Ovary (tissue), 10 donors: ENCODE measurements at places on chromosomes 4 and X. TPM values are rescaled to one million over a fixed set of nuclear protein-coding genes. Genes with fewer than 3 reads are reported as not detected.
A peak's percentile ranks its signal among the peaks of the same experiment; 100 is the strongest.

Gene MAGEB2
- not detected for total RNA-seq

Gene CD38
- 9.5 TPM for total RNA-seq

Gene NAP1L2
- 7.2 TPM for total RNA-seq

Gene CSAG2
- not detected for total RNA-seq

Gene UGT2A3
- total RNA-seq, result not detected

Gene RAP1GDS1
- total RNA-seq, result 24.3 TPM

Gene CT83
- not detected for total RNA-seq

Gene GYPE
- not detected for total RNA-seq

Gene NPY1R
- 1.8 TPM for total RNA-seq

GRCh38 chr4:10106421-10107039 is 10.1 kb downstream of the WDR1 start:
- DNase-seq, result peak; percentile 80

GRCh38 chr4:153099391-153100140 is 104.7 kb upstream of the TRIM2 start:
- DNase-seq, result no peak

GRCh38 chrX:50157545-50158135 is 43.2 kb downstream of the AKAP4 start:
- DNase-seq, result no peak

DNA sequence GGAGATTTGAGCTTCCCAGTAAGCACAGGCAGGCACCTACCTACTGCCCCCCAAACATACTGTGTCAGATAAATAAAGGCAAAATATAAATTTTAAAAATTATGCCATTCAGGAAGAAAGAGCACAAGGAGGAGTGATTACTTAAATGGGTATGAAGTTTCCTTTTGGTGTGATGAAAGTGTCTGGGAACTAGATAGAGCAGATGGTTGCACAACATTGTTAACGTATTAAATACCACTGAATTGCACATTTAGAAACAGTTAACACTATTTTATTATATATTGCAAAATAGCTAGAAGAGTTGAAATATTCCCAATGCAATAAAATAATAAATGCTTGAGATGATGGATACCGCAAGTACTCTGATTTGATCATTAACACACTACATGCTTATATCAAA is 374.7 kb upstream of the FGF13 start:
- DNase-seq, result no peak

GRCh38 chr4:82528074-82528473 is 33.7 kb downstream of the TMEM150C start:
- DNase-seq, result no peak

- DNase-seq, result no peak
Observed at GRCh38 chrX:110733166-110733565, 62.5 kb downstream of the CHRDL1 start.

GRCh38 chr4:23484689-23485088 is 405.2 kb downstream of the PPARGC1A start:
- DNase-seq, result no peak

- no peak for DNase-seq
Observed at GRCh38 chr4:54109241-54110018, 9.5 kb downstream of the GSX2 start.

- DNase-seq, result no peak
Observed at GRCh38 chr4:136032391-136032790, 1499.9 kb downstream of the PCDH18 start.

DNA sequence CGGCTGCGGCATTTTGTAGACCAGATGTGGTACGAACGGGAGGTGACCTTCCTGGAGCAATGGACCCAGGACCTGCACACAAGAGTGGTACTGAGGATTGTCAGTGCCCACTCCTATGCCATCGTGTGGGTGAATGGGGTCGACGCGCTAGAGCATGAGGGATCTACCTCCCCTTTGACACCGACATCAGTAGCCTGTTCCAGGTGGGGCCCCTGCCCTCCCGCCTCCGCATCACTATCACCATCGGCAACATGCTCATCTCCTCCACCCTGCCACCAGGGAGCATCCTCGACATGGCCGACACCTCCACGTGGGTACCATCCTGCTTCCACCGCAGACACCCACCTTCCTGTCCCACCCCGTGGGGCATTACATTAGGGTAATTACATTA is 46.2 kb downstream of the SMARCA5 start:
- DNase-seq, result no peak

DNA sequence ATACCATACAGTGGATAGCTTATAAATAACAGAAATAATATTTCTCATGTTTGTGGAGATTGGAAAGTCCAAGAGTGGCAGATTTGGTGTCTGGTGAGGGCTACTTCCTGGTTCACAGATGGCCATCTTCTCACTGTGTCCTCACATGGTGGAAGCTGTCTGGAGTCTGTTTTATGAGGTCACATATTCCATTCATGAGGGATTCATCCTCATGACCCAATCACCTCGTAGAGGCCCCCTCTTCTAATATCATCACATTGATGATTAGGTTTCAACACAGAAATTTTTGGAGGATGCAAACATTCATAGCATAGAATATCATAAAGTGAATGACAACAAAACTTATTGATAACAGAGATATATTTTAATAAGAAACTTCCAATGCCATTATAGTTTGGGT is 568.0 kb downstream of the STIM2 start:
- no peak for DNase-seq

GRCh38 chrX:30215357-30215843 is at the start of gene MAGEB2:
Gene MAGEB2, plus strand, starts transcription at chrX:30215563. Its CDS starts 3,018 bp downstream, at chrX:30218581.
- DNase-seq, result no peak

- DNase-seq, result no peak
Observed at GRCh38 chrX:111615227-111615626, 65.7 kb upstream of the ALG13 start.

DNA sequence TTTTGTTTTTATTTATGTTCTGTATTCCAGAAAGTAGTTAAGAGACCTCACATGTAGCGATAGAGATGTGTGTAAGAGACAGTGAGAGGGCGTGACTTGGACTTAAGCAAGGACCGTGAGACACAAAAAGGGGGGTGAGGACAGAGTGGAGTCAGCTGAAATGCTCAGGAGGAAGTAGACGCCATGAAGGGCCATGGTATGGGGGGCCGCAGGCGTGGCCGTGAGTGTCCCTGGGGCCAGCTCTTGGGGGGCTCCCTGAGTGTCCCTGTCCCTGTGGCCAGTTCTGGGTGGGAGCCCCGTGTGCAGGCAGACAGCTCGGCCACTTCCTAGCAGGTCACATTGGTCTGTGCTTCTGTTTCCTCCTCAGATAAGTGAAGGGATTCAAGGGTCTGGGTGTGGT is 23.0 kb upstream of the MSANTD1 start:
- DNase-seq, result peak; percentile 23

DNA sequence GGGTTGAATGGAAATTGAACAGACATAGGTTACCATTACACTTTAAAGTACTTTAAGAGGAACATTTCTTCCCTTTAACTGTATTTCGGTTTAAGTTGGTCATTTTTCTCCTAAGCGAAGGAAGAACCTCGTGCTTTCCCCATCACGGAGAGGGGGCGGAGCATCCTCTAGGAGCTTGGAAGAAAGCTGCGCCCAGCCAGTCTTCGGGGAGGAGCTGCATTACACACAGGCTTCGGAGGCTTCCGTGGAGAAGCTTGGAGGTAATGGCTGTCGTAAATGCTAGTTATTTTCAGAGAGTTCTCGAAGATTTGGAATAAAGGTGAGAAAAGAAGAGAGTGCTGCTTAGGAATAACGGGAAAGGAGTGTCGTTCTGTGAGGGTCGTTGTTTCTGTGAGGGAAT is at the start of gene PWWP3B:
TSS of gene PWWP3B (plus strand) at position 199 of the 400 bp plus-strand sequence. CDS start 37,128 bp downstream, outside the sequence.
- DNase-seq, result peak; percentile 84

GRCh38 chr4:67049446-67049845 is 495.9 kb downstream of the CENPC start:
- DNase-seq, result no peak

DNA sequence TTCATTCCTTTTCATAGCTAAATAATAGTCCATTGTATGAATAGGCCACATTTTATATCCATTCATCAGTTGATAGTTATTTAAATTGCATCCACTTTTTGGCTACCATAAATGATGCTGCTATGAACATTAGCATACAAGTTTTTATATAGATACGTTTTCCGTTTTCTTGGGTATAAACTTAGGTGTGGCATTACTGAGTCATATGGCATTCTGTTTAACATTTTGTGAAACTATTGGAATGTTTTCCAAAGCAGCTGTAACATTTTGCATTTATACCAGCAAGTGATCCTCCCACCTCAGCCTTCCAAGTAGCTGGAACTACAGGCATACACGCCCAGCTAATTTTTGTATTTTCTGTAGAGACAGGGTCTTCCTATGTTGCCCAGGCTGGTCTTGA is 26.3 kb downstream of the CLDN2 start:
- no peak for DNase-seq

- no peak for DNase-seq
Observed at GRCh38 chr4:5126857-5127256, 75.6 kb downstream of the STK32B start.

DNA sequence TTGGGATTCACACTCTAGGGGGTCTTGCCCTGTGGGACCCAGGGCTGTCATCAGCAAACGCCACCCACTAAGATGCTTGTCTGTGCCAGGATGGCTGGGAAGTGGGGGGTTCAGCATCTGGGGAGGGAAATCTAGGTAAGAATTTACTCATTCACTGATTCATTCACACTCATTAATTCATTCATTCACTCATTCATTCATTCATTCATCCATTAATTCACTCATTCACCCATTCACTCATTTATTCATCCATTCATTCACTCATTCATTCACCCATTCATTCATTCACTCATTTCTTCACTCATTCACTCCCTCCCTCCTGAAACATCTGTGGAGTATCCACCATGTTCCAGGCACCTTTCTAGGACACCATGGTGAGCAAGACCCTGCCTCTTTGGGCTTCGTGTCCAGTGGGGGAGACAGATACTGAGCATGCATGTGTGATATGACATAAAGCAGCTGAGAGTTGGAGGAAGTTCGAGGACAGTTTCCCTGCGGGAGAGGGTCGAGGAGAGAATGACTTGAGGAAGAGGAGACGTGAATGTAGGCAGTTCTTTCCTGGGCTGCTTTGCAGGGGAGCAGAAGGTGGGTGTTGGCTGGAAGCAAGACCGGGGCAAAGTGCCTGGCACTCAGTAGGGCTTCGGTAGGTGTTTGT is 90.6 kb downstream of the SORCS2 start:
- no peak for DNase-seq

DNA sequence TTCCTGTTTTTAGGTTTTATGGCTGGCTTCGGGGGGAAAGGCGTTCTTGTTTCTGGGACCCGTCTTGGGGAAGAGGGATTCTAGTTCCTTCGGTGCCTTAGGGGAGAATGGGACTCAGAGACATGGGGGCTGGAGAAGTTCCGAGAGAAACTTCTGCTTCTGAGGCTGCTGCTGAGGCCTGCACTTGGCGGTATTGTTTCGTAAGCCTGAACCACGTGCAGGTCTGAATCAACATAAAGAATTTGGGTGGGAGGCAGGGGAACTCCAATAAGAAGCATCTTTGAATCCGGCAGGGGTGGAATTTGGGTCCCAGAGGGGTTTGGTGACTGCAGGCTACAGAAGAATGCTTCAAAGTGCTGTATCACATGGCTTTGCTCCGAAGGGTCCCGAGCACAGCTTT is 15.1 kb downstream of the XG start:
- no peak for DNase-seq

GRCh38 chr4:150598909-150599308 is 17.0 kb downstream of the MAB21L2 start:
- no peak for DNase-seq

DNA sequence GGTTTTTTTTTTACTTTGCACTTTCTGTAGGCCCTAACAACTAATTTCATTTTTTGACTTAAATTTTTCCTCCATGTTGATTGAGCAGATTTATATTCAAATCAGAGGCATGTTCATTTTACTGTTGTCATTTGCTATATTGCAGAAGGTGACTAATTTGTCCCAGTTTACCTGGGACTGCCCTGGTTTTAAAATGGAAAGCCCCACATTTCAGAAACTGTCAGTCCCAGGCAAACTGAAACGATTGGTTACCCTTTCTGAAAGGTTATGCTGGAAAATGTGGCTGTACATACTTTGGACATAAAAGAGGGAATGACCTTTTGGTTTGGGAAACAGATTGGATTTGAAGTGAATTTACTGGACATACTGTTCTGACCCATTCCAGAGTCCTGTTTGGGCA is 160.0 kb downstream of the SPCS3 start:
- no peak for DNase-seq

- DNase-seq, result no peak
Observed at GRCh38 chrX:46559062-46559461, 13.8 kb upstream of the ZNF674 start.

DNA sequence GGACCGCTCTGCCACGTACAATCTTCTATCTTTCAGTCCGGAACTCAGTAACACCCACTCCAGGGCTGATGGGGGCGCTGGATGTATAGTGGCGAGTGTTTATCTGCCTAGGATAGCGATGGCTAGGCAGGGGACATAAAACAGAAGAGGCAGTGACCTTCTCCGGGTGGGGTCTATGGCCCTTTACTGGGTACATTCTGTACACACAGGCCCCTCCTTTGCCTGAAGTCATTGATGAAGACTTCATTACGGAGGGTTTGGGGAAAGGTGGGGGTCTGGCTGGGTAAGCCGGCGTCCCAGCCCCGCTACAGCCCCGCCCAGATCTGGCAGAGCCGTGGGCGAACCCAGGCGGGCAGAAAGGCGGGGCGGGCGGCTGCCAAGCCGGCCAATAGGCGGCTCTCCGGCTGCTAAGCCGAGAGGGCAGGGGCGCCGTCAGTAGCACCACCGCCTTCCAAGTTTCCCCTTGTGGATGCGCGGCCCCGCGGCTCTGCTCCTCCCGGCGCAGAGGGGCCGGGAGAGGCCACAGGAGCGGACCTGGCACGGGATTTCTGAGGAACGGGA is at the start of gene CHST7:
TSS of gene CHST7 (plus strand) at position 435 of the 561 bp plus-strand sequence. CDS start 167 bp downstream, outside the sequence.
- DNase-seq, result peak; percentile 84

DNA sequence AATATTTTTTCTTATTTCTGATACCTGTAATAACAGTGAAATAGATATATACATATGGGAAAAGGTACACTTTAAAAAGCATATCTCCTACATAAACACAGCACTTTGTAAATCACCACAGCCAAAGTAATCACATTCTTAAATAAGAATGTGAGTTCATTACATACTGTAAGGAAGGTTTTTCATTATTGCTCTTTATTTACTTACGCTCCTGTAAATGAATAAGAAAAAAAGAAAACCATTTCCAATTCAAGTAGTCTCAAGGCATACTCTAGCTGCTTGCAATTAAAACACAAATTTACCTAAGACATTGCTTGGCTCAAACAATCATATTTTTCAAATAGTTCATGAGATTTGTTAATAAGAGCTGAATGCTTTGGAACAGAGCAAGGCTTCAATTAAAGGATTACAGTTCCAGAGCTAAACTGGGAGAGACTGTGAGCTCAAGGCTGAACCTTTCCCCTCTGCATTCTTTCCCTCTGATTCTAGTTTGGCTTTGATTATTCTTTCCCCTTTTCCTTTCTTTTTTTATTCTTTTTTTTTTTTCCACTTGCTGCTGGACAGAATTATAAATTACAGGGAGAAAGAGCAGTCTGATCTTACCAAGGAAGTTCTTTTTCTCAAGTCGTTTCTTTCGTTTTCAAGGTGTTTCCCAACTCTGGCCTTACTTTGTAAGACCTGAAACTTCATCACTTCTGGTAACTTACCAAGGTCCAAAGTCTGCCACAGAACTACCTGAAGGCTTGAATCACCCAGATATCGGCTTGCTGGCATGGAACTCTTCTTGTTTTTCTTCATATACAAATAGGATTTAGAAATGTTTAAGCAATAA is 278.3 kb downstream of the INPP4B start:
- no peak for DNase-seq
